ENCODE measurements at places on chromosomes 11 and 22.

GRCh38 chr11:123551079-123551478, 103.3 kb downstream of the SCN3B start:
- no peak for DNase-seq

- DNase-seq: no peak
These were observed at the start of gene KCNJ5 for GRCh38 chr11:128890543-128891368. TSS of gene KCNJ5 (plus strand) at chr11:128891356. CDS start at chr11:128911274, 19,918 bp downstream.

DNA sequence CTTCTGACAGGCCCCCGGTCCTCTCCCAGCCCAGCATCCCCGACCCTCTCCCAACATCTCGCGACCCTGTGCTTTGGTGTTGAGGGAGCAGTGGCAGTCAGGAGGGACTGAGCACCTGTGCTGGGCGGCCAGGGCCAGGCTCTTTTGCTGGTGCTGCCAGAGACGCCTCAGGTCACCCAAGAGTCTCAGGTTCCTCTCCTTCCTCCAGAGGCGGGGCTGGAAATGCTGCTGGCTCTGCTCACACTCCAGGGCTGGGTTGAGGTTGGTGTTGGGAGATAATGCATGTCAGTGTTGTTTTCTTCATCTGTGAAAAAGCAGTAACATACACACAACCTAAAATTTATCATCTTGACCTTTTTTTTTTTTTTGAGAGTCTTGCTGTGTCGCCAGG, 1.2 kb upstream of the IGLL1 start:
- no peak for DNase-seq

GRCh38 chr11:3128356-3129180, 36.5 kb downstream of the OSBPL5 start:
- no peak for DNase-seq

GRCh38 chr11:1862588-1863351, 9.9 kb downstream of the LSP1 start:
- DNase-seq: no peak

DNA sequence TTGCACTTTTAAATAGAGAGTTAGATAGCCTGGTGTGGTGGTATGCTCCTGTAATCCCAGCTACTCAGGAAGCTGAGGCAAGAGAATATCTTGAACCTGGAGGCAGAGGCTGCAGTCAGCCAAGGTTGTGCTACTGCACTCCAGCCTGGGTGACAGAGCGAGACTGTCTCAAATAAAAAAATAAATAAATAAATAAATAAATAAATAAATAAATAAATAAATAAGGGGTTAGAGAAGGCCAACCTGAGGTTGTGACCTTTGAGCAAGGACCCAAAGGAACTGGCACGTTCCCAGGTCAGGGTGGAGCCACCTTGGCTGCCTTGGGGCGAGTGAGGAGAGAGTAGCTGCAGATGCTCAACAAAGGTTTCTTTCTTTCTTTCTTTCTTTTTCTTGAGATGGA, 65.3 kb upstream of the TENM4 start:
- no peak for DNase-seq

DNA sequence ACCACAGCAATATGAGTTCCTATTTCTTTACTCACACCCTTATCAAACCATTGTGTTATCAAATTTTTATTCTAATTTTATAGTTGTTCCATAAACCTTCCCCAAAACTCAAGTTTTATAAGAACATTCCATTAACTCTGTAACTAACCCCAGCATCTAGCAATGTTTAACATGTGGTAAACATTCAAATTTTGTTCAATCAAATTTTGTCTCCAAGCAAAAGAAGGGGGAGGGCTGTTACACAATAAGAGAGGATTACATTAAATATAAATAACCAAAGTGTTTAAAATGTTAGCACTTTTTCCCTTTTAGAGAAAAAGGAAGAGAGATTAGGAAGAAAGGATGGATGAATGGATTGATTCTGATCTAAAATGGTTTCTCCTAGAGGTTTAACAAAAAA, 20.5 kb downstream of the RBFOX2 start:
- no peak for DNase-seq

DNA sequence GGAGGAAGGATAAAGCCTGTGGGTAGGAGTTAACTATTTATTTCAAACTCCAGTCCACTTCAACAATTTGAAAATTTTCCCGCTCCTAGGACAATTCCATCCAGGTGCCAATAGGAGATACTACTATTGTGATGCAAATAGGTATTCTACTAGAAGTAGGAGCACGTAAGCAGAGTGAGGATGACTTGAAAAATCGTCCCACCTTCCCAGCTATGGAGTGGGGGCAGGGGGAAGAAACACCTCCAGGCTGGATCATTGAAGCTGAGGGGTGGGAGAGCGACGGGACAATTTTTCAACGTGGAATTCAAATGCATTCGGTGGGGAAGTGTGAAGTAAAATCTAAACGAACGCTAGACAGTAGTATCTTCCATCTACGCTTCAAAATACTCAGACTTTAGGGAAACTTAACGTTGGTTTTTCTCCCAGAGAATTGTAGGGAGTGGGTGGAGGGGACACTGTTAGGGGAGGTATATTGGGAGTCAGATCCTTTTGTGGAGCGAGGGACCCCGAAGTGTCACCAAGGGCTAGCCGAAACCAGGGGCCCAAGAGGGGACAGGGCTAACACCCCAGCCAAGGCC, 523 bp upstream of the ARHGAP42 start:
- no peak for DNase-seq

DNA sequence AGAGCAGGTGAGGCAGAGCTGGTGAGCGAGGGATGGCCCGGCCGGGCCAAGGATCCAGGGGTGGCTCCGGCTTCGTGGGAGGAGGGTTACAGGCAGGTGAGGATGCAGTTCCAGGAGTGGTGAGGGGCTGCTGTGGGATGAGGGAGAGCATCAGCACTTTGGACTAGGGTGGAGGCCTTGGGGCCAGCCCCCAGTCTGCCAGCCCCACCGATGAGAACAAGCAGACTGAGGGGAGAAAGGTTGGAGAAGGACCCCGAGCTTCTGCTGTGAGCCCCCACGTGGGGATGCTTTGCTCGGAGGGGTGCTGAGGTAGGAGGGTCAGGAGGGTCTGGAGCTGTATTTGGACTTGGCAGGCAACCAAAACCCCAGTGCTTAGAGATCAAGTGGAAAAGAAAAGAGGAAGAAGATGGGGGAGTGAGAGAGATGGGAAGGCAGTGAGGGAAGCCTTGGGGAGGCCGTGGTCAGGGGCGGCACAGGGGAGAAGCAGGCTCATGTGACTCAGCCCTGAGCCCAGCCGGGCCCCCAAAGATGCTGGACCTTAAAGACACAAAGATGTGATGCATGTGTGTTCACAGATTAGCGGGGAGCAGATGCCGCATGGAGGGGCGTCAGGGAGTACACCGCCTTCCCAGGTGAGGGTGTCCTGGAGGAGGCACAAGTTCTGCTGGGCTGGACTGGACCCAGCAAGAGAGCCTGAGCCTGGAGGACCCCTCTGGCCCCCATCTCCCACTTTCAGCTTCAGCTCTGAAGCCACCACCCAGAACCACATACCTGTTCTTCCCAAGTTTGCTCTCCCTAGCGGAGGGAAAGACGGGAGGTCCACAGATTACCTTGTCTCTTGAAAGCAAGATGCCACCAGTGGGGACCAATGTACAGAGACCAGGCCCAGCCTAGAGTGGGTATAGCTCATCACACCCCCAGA, 91.3 kb downstream of the CDKN1C start:
- no peak for DNase-seq

DNA sequence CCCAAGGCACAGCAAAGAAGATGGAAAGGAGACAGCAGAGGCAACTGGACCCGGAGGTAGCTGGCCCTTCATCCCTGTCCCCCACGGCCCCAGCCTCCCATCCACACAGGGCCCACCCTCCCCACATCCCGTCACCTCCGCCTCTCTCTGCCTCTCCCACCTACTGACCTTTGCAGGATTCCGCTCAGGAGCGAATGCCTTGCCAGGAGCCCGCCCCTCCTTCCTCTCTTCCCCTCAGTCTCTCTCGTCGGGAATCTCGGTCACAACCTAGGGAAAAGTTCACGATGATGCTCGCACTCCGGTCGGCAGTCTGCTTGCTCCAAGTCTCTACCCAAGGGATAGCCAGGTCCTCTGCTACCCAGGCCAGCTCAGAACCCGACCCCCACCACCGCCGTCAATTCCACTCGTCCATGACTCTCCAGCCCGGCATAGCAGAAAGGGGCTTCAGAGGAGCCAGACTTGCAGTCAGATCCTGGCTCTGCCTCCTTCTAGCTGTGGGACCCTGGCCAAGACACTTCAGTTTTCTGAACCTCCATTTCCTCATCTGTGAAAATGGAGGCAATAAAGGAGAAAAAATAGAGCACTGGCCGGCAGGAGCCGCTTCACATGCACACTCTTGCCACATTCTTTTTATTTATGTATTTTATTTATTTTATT, 10.2 kb downstream of the AHNAK start:
- DNase-seq: no peak

GRCh38 chr11:87137711-87138110, 100.0 kb downstream of the TMEM135 start:
- no peak for DNase-seq

DNA sequence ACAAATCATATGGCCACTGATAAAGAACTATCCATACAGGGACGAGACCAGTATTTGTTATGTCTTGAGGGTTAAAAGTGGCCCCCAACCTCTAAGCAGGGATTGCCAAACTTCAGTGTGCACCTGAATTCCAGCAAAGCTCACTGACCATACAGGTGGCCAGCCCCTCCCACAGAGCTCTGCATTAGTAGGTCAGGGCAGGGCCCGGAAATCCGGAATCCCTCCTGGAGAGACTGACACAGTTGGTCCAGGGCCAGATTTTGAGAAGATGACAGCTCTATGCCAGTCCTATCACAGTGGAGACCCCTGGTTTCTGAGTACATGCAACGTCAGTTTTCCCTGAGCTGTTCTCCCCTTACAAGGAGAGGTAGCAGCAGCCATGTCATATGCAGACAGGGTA, 20.8 kb downstream of the VPS37C start:
- DNase-seq: no peak

DNA sequence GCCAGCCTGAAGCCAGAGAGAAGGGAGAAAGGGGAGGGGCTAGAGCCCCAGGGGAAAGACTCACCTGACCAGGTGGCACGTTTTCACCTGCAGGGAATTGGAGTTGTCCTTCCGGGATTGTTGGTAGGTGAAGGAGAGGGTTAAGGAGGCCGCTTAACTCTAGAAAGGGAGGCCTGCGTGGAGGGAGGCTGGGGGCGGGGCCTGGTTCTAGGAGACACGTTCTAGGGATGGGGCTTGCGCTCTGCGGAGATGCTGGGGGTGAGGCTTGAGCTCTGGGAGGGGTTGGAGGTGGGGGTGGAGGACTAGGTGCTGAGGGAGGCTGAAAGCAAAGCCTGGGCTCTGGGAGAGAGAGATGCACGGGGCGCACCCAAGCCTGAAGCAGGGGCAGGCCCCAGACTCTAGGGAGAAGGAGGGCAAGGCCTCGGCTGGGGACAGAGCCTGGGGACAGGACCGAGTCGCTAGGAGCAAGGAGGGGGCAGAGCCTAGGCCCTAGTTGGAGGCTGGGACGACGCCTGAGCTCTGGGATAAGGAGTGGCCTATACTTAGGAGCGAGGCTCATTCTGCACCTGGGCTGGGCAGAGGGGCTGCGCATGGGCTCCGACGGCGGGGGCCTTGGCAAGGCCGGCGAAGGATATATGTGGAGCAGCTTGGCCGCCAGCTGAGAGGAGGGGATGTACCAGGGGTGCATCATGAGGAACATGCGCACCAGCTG, 2.4 kb downstream of the RASGRP2 start:
- no peak for DNase-seq

DNA sequence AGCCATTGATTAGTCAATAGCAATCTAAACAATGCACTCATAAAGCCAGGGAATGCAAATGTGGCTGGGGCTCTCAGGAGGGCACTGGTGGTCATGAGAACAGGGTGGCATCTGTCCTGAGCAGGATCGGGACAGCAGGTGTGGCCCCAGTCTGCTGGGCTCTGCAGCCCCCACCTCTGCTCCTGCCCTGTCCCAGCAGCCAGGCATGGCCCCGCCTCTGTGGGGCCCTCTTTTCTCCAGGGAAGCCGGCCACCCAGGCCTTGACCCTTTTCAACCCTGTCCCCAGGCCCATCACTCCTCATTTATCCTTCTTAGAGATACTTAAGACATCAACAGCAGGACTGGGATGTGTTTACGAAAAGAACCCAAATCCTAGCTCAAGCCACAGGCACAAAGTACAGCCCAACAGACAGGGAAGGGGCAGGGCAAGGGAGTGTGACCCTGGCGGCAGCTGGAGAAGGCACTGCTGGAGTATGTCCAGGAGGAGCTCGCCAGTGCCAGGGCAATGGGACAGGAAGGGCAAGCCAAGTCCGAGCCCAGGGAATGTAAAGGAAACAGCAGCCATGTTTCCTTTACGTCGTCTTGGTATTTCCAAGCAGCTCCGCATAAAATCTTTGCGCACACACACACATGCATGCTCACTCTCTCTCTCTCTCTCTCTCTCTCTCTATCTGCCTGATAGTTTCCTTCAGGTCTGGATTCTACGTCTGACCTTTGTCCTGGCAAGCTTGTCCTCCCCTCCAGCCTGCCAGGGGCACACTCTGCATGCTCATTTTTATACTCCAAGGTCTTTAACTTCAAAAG, 59.9 kb downstream of the DGCR2 start:
- DNase-seq: no peak

GRCh38 chr11:115122274-115122673, 381.9 kb downstream of the CADM1 start:
- DNase-seq: no peak

- DNase-seq: no peak
These were observed 150.9 kb upstream of the GRK3 start for GRCh38 chr22:25413620-25414019.

GRCh38 chr11:96681019-96681716, 291.4 kb downstream of the JRKL start:
- DNase-seq: no peak

DNA sequence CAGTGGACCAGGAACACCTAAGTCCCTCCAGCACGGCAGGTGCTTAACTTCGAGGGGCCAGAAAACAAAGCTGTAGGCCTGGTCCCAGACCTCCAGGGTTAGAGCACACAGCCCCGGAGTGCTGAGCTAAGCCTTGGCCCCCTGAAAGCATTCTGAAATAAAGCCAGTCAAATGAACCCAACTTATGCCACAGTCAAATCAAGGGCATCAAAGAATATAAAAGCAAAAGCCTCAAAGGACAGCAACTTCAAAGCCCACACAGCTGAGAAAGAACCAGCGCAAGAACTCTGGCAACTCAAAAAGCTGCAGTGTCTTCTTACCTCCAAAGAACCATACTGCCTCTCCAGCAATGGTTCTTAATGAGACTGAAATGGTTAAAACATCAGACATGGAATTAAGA, 39.1 kb downstream of the TMEM123 start:
- no peak for DNase-seq

GRCh38 chr11:102666331-102666957, 39.1 kb downstream of the MMP27 start:
- DNase-seq: no peak

GRCh38 chr11:116901211-116901610, 63.8 kb upstream of the APOA1 start:
- DNase-seq: no peak

DNA sequence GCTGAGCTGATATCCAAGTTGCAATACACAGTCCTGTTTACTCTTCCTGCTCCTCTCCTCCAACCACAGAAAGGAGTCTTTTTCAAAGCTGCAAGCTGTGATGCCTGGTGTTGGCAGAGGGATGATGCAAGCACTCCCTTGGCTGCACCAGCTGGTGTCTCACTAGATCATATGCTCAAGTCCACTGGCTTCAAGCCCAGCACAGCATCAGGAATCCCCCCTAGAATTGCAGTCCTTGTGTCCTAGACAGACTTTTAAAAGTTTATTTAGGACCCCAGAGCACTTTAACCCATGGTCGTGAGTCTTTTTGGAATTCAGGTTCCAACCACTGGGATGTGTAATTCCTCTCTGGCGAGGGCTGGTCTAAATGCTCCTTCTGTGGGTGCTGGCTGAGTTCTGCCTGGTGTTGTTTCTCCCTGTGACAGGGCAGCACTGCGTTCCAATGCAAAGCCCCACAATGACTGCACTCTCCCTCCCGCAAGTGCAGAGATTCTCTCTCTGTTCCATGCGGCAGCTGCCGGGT, 1.9 kb upstream of the HEPN1 start:
- DNase-seq: no peak

All from breast epithelium (tissue), 4 donors.